ENCODE measurements at places on chromosomes 2 and 18.
A peak's percentile ranks its signal among the peaks of the same experiment; 100 is the strongest.

DNA sequence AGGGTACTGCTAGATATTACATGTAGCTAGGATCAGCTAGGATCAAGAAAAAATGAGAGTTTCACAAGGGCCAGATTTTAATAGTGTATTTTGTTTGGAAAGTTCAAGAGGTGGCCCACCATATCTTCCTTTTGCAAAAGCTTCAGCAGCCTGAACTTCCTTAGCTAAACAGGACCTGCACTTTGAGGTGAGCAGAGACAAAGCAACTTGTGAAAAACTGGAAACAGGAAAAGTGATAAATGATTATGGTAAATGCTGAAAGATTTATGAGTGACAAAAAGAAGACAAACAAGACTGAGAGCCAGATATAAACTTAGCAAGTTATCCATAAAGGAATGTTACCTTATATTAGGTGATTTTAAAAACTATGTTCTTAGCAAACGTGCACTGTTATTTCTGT lies 123.6 kb downstream of the ZNF521 start:
- DNase-seq = no peak

DNA sequence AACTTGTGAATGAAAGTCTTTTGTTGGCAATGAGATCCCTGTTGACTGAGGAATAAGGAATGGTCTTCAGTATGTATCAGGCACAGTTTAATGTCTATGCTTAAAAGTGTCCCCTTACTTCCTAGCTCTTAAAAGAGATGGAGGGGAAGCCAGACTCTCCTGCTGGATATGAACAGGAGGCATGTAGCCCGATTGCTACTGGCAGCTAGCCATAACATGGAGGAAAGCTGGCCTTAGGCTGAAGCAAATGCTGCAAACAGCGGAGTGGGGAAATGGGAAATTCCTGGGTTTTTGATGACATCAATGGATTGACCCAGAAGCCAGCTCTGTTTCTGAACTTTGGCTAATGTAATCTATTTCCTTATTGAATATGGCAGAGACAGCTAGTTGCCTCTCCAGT lies 266.1 kb downstream of the SLC4A3 start:
- no peak for DNase-seq

DNA sequence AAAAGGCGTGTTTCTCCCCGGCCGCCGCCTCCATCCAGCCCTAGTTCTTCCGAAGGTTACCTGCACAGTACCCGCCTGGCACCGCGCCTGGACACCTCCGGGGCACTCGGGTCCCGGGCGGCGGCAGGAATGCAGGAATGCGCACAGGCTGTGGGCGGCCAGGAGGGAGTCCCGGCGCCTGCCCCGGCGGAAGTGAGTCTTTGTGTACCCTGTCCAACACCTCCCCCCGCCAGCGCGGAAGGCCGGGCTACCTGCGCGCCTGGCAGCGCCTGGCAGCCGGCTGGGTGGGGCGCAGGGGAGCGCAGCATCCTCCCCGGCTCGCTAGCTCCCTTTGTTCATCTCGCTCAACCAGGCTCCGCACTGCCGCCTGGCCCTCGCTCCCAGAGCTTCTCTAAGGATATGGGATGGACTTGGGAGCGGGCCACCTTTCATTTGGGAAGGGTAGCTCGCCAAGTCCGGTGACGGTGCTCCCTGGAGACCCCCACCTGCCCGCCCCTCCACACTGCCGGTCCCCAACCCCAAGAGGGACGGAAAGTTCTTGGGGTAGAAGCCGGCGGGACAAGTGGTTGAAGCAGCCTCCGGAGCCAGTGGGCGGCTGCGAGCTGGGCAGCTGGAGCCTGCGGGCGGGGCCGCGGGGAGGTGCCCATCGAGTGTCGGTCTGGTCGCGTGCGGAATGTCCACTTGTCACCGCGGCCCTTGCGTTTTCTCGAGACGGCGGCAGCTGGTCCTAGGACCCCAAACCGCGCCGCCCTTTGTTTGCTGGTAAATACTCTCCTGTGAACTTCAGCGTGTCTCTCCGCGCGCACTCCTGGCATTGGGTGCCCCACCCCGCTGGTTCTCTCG lies 1.2 kb upstream of the ST6GAL2 start:
- DNase-seq = no peak

DNA sequence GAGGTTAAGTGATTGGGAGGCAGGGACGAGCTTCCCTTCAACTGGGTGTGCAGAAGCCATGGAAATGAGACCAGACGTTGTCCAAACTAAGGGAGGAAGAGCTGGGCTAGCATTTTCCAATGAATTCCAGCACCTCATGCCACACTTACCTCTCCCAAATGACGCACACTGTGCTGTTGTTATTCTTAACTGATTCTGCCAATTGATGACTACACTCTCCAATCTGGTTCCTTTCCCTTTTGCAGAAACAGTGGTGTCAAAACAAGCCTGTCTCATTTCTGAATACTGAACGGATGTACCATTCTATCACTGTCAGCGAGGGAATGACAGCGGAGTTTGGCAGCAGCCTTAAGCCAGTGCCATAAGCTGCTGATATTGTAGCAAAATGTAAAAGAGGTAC lies 380.5 kb upstream of the HNRNPA3 start:
- DNase-seq = no peak

GRCh38 chr2:173764094-173764493 lies 201.1 kb downstream of the SP3 start:
- no peak for DNase-seq

- DNase-seq = no peak
Measured at GRCh38 chr2:3476321-3476984, 42.9 kb downstream of the ADI1 start.

GRCh38 chr2:62465741-62466502 lies 40.1 kb downstream of the TMEM17 start:
- no peak for DNase-seq

DNA sequence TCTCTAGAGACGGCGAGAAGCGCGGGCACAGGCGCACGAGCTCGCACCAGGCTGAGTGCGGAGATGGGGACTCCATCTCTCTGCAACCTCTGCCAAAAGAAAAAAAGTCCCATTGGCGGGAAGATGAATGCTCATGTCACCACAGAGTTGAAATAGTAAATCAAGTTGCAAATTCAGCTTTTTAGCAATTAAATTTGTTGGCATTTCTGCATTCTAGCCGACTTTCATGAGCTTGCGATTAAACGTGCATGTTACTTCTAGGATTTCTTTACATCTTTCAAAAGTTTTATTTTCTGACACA lies 588 bp downstream of the CHAC2 start:
- no peak for DNase-seq

GRCh38 chr2:233326500-233326899 lies 18.9 kb downstream of the SAG start:
- no peak for DNase-seq

- no peak for DNase-seq
Measured at GRCh38 chr2:210442878-210443277, 33.7 kb downstream of the LANCL1 start.

GRCh38 chr2:144414324-144414845 lies 105.5 kb downstream of the ZEB2 start:
- peak; percentile 91 for DNase-seq

DNA sequence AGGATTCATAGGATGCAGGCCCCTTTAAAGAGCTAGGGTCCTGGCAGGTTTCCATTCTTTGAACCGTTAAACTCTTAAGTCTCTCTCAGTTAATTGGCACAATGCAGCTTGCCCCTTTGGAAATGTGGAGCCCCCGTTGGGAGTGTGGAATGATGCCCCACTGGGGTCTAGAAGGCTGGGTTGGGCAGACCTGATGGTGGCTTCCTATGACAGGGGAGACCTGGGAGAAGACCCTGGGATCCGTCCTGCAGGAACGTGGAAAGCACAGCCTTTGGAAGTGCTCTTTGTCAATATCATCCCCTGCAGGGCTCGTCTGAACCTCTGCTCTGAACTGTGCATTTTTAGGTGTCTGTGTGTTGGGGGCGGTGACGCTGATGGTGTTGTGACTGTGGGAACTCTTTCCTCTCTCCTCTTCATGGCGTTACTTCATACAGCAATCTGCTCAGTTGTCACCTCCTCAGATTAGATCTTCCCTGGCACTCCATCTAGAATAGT lies 190.6 kb downstream of the MYCN start:
- no peak for DNase-seq

GRCh38 chr18:6731222-6731596 lies 1.7 kb downstream of the ARHGAP28 start:
- DNase-seq = peak; percentile 86

GRCh38 chr2:168475636-168476035 lies 19.6 kb downstream of the CERS6 start:
- no peak for DNase-seq

DNA sequence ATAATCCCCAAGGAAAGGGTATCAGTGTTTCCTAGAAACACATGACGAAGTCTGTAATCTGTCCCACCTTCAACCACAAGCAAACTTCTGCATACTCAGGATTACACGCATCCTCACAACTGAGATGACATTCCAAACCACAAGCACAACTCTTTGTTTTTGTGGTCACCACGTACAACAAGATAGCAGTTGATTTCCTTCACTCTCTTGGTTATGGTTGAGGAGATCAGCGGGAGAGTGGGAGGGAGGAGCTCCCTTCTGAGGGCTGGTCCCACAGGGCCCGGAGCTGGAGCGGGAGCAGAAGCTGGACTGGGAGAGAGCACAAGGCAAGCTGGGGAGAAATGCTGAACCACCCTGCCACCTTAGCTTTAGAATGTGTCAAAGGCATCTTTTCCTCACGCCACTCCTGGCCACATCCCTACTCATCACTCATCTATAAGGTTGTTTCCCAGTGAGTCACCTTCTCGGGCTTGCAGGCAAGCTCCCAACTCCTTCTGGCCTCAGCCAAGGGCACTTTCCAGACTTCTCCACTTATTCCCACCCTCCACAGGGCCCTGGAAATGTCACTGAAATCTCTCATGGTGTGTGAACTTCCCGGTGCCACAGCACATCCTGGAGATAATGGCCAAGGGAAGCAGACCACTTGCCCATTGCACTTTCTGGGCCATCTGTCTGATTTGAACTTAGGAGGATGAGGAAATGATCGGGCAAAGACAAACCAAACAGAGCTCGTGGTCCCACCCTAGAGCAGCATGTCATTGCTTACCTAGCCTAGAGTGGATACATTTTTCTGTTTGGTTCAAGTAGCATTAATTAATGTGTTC lies 98.9 kb upstream of the LGALSL start:
- DNase-seq = no peak

DNA sequence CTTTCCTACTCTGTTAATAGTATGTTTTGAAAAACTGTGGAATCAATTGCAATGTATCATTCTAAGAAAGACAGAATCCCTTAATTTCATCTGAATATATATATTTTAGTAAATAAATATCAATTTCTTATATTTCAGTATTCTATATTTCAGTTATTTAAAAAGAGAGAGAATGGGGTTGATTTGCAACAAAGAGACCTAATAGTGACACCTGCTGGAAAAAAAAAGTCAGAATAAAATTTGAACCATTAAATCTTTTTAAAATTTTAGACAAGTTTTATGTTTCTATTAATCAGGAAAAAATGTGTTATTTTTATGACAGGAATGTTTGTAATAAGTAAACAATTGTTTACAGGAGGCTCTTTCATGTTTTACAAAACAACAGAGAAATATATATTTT lies 20.7 kb upstream of the CCNT2 start:
- no peak for DNase-seq

DNA sequence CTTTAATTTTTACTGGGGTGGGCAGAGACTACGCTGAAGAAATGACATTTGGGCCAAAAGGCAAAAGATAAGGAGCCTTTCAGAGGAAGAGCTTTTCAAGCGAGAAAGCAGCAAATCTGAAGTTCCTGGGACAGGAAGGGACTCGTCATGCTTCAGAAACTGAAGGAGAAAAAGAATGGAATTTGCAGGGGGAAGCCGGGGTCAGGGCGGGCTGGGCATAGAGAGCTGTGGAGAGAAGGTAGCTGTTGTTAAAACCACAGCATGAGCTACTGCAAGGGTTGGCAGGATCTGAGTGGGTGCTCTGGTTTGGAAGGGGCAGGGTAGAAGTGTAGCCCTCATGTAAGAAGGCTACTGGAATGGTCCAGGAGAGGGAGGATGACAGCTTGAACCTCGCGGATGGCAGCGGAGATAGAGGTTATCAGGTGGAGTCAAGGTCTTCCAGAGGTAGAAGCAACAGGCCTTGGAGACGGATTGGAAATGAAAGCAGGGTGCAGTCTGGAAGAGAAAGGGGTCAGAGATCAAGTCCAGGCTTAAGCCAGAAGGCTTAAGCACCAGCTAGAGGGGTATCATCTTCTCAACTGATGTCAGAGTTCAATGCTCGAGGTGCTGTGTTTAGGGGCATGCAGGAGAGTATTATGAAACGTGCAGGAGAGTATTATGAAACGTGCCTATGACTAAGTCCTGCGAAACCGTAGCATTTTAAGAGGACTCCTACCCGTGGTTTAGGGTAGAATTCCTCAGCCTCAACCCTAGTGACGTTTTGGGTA lies 18.9 kb downstream of the ATP8B1 start:
- DNase-seq = peak; percentile 49

DNA sequence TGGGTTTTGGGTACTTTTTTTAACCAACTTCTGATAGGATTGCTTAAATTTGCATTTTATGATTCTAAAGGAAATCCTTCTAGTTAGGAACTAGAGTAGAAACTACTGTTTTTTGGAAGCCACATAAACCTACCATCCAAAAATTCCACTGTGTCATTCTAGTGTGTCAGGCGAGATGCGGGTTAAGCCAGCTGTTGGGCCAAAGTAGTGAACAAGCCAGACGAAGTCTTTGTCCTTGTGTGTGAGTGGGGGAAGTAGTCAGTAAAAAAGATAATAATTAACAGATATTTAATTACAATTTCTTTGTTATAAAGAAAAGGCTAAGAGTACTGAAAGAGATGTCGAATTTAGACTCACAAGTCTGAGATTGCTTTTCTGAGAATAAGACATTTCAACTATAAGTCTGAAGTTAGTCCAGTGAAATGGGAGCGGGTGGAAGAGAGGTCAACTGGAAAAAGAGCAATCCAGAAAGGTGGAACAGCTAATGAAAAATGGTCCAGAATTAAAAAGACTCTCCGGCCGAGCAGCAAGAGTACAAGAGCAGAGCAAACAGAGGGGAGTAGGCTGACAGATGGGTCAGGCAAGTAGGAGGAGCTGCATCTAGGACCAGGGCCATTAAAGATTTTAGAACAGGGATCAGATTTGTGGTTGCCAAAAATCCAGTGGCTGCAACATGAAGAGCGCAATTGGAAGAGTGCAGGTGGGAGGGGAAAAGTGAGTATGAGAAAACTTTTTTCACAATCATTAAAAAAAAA lies 1.5 kb downstream of the EPB41L5 start:
- DNase-seq = no peak

DNA sequence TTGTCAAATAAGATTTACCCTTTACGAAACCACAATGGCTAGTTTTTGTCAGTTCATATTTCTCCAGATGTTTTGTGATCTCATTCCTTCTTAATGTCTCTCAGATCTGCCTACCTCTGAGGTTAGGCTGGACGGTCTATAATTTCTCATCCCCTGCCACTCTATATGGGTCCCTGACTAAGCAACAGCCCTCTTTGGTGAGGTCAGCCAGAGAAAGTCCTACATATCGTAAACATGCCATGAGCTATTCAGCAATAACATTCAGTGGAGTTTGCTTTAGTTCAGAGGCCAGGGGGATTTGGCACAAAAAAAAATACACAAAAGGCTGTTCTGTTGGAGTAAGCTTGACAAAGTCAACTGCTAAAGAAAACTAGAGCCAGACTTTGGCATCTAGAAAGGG lies 192.1 kb upstream of the NCKAP5 start:
- DNase-seq = peak; percentile 77
